Gastroesophageal sphincter (tissue), 4 donors: ENCODE measurements at places on chromosomes 1 and 21. TPM values are rescaled to one million over a fixed set of nuclear protein-coding genes. Genes with fewer than 3 reads are reported as not detected.
A peak's percentile ranks its signal among the peaks of the same experiment; 100 is the strongest.

DNA sequence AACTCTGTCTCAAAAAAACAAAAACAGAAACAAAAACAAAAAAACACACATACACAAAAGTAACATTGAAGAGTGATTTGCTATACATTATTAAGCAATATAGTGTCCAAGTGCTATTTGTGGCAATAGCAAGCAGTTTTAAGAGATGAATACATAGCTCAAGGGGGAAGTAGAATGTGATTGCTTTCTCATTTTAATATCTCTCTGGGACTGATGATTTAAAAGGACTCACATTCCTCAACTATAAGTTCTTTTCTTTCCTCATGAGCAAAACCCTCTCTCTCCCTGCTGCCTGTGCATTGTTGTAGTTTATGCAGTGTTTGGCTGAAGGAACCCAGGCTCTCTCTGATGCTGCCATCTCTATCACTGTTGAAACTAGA, 47.0 kb upstream of the CSF1 start:
- ATAC-seq = no peak

GRCh38 chr21:31473685-31474345, 129.8 kb upstream of the TIAM1 start:
- no peak for ATAC-seq

DNA sequence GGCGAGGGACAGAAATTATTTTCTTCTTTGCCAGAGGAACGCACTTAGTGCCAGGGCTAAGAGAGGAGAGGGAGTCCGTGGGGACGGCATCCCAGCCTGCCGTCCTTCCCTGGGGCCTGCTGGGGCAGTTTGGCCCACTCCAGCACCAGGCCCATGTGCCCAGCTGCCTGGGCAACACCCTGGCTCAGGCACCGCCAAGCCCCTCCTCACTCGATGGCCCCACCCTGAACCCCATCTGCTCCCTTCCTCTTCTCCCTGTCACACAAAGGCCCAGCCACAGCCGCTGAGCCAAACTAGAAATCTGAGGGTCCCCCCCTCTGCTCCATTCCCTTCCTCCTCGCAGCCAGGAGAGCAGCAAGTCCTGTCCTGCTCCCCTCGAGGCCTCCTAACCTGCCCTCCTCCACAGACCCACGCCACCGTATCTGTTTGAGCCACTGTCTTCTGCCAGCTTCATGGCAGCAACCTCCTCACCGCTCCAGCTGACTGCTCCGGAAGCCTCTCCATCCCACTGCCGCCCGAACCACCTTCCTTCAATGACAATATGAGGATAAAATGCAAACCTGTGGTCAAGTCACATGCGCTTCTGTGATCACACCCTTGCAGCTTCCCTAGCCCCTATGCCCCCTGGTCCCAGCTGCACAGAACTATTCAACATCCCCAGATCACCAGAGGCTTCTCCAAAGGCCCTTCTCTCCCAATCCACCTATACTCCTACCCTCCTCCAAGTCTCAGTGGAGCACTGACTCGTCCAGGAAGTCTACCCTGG, 8.4 kb upstream of the TNNI1 start:
- ATAC-seq = no peak

GRCh38 chr1:206002871-206003801, at the start of gene RAB7B:
Gene RAB7B (minus strand): TSS chr1:206003395. CDS start chr1:205994135, 9,260 bp downstream.
- ATAC-seq = peak; percentile 79

DNA sequence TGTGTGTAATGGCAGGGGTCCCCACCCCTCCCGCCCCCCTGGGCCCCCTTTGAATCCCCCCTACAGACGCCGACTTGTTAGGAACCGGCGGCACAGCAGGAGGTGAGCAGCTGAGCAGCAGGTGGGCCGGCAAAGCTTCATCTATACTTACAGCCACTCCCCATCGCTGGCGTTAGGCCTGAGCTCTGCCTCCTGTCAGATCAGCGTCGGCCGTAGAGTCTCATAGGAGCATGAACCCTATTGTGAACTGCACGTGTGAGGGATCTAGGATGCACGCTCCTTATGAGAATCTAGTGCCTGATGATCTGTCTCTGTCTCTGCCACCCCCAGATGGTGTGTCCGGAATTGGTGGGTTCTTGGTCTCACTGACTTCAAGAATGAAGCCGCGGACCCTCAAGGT, 14.9 kb upstream of the VPS26C start:
- ATAC-seq = no peak

GRCh38 chr1:65494671-65495070, 74.2 kb downstream of the LEPR start:
- ATAC-seq = no peak

GRCh38 chr1:92167151-92167550, 50.6 kb upstream of the C1orf146 start:
- ATAC-seq = no peak

- no peak for ATAC-seq
These were observed 23.5 kb downstream of the DNAJC6 start for GRCh38 chr1:65332821-65333220.

- ATAC-seq = no peak
These were observed 197.7 kb upstream of the DUSP10 start for GRCh38 chr1:221939607-221940006.

- ATAC-seq = no peak
These were observed 50.3 kb downstream of the PGM1 start for GRCh38 chr1:63643517-63643916.

DNA sequence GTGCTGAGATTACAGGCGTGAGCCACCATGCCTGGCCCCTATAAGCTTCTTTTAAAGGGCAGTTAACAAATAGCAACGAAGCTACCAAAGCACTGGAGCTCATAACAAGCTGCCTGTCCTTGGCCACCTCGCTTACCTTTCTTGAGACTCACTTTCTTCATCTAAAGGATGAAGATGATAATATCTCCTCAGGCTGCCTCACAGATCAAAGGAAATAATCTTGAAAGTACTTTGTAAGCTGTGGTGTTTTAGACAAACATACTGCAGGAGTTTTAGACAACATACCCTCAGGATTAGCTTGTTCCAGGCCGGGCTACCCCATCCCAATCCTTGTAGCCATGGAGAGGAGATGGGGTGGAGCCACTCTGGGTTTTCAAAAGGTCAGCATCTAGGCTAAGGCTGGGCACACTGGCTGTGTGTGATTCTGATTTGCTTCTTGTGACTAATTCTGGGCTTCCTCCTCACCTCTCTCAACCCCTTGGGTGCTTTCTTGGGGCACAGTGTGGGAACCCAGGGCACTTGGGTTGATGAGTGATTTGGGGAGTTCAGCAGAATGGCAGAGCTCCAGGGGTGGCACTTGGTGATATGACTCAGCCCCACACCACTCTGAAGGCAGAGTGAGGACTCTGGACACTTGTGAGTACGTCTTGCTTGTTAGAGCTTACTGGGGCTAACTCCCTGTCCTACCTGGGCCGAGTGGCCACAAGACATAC, 5.2 kb downstream of the GPR25 start:
- ATAC-seq = no peak

- ATAC-seq = no peak
These were observed 53.3 kb upstream of the FGGY start for GRCh38 chr1:59243550-59243949.

DNA sequence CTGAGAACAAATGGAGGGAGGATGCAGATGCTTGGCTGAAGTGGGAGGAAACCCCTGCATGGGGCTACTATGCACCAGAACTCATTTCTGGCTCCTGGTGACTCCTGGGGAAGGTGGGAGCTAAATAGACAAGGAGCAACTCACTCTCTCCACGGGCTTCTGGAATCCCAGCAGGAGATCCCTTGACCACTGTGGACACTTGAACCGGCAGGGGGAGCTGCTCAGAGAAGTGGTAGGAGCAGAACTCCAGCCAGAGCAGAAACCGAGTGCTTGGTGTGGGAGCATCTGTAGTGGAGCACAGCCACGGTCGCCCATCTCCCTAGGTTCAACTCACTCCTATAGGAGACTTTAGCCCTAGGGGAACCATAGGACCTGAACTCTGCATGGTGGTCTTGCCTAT, 205.6 kb upstream of the GJB5 start:
- ATAC-seq = no peak

GRCh38 chr1:108925920-108926319, 37.4 kb downstream of the CLCC1 start:
- no peak for ATAC-seq

DNA sequence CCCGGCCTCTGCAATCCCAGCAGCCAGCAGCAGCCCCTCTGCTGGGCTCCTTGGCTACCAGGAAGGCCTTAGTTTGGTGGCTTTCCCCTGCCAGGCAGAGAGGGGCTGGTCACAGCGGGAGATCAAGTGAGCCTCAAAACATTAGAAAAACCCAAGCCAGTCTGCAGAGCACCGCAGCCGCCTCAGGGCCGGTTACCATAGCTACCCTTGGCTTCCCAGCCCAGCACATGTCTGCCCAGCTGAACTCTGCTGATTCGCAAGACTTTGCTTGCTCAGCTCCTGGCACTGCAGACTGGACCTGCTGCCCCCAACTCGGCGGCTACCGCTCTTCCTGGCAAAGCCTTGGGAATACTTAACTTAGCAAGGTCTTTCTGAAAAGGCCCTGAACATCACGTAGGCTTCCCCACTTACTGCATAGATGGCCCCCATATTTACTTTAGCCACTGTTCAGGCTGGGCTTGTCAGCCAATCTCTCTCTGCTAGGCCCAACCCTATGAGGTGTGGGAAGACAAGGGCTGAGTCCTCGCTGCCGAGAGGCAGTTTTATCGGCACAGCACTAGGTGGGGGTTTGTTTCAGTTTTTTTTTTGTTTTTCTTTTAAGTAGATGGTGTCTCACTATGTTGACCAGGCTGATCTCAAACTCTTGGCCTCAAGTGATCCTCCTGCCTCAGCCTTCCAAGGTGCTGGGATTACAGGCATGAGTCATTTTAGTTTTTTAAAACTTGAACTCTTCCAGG, 28.6 kb upstream of the PLEKHG5 start:
- peak; percentile 63 for ATAC-seq

DNA sequence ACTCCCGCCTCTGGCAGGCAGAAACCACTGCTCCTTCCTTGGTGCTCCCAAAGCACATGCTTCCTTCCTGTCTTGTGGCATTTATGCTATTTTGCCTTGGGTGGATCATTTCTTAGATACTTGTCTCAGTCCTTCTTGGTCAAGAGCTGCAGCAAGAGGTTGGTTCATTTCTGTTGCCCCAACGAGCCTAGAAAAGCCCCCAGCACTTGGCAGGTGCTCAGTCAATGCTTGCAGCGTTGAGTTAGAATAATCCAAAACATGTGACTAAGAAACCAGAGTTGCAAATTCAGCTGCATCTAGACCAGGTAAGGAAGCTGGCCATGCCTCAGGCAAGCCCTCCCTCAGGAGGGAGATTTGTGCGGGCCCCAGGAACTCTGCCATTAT, 42.4 kb upstream of the TENT5C start:
- no peak for ATAC-seq

DNA sequence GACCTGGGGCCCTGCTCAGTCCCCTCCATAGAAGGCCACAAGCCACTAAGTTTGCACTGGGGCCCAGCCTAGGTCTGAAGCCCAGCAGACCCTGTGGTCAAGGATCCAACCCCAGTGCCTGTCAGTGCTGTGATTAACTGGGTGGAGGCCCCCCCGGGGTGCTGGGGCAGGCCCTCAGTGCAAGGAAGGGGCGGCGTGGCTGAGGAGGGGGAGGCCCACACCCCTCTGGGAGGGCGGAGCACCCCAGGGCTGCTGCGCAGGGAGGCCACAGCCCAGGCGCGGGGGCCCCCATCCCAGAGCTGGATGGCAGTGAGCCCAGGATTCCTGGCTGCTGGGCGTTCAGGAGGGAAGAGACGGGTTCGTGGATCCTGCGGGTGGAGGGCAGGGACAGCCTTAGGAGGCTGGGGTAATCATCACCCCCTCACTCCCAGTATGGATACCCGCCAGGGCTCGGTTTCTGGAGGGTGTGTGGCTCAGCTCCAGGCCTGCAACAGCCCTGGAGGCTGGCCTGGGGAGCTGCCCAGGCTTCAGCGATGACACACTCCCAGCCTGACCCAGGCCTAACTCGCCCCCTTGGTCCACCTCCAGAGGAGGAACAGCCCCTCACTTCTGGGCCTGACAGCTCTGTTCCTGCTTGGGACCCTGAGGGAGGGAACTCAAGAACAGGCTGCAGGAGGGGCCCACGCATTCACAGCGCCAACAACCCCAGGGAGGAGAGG, 890 bp downstream of the GJC2 start:
- ATAC-seq = peak; percentile 76

The KRTAP11-1 gene
- not detected for total RNA-seq

The GJB5 gene
- total RNA-seq = not detected

The C1QA gene
- total RNA-seq = 453 TPM

The NLRP3 gene
- total RNA-seq = 3.7 TPM

The TPTE gene
- total RNA-seq = not detected

The GJC2 gene
- total RNA-seq = 9.0 TPM

The RNU1-2 gene
- total RNA-seq = under 0.01 TPM
